ENCODE measurements at places on chromosomes 6 and 20.

DNA sequence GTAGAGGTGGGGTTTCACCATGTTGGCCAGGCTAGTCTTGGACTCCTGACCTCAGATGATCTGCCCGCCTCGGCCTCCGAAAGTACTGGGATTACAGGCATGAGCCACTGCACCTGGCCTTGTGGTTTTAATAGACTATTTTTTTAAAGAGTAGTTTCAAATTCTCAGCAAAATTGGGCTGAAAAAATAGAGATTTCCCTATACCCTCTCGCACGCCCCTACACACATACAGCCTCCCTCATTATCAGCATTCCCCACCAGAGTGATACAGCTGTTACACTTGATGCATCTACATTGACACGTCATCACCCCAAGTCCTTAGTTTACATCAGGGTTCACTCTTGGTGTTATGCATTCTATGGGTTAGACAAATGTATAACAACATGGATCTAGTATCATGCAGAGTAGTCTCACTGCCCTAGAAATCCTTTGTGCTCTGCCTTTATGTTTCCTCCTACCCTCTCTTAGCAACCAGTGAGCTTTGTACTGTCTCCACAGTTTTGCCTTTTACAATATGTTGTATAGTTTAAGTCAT is 103.6 kb downstream of the CDYL start:
- no peak for DNase-seq

GRCh38 chr6:134529305-134529704 is 211.4 kb upstream of the SGK1 start:
- DNase-seq: no peak

DNA sequence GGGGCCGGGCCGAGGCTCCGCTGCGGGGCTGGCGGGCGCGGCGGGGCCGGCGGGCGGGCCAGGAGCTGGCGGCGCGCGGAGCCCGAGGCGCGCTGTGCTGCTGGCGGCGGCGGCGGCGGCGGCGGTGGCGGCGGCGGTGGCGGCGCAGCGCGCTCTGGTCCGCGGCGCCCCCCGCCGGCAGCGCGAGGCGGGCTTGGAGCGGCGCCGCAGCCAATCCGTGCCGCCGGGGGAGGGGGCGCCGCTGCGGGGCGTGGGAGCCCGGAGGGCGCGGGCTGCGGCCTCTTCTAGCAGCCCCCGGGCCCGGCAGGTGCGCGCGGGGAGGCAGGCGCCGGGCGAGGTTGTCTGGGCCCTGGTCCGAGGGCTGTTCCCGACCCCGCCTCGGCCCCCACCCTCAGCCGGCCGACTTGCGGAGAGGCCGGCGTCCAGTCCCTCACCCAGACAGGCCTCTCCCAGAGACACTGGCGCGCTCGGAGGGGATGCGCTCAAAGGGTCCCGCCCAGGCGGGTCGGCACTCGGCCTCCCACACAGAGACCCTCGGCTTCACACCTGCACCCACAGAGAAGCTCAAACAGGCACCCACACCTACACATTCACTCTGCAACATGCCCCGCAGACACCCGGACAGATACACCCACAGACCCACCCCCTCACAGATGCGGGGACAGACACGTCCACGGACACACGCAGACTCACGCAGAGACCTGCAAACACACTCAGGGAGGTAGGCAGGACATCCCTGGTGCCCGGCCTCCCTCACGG is at the start of gene RIMS4:
TSS of gene RIMS4 (minus strand) at position 156 of the 759 bp plus-strand sequence. CDS start 275 bp downstream, outside the sequence.
- no peak for DNase-seq

DNA sequence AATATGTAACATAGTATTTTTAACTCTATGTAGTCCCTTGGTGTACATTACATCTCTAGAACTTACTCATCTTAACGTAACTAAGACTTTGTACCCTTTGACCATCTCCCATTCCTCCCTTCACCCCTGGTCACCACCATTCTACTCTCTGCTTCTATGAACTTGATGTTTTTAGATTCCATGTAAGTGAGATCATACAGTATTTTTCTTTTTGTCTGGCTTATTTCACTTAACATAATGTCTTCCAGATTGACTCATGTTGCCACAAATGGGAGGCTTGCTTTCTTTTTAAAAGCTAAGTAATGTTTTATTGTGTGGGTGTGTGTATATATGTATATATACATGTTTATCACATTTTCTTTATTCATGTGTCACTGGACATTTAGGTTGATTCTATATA is 55.8 kb downstream of the TMEM200A start:
- no peak for DNase-seq

GRCh38 chr6:166418691-166419143 is 36.0 kb upstream of the MPC1 start:
- no peak for DNase-seq

- no peak for DNase-seq
Measured at GRCh38 chr20:36468149-36469000, 72.9 kb upstream of the MYL9 start.

GRCh38 chr6:111154981-111155380 is 67.7 kb downstream of the SLC16A10 start:
- no peak for DNase-seq

- no peak for DNase-seq
Measured at GRCh38 chr20:56483970-56484369, 15.5 kb downstream of the RTF2 start.

- DNase-seq: no peak
Measured at GRCh38 chr20:47320990-47321805, 35.3 kb downstream of the ZMYND8 start.

DNA sequence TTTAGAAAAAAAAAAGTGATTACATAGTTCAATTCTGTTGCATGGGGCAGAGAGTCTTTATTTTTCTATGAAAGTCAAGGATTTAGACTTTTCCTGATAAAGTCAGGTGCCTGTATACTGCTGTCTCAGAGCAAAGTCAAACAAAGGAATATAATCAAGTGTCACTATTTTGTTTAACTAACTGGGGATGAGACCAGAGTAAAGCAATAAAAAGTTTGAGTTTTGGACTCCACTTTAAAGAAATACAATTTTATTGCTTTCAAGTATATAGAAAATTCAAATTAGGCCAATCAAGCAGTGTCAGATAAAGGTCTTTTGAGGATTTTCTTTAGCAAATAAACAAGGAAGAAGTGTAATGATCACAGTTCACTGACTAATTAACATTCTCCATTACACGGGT is 48.7 kb upstream of the MYLIP start:
- DNase-seq: no peak

- no peak for DNase-seq
Measured at GRCh38 chr6:84777888-84778287, 13.5 kb upstream of the TBX18 start.

GRCh38 chr6:151690303-151690702 is 117.2 kb upstream of the ESR1 start:
- no peak for DNase-seq

- DNase-seq: no peak
Measured at GRCh38 chr6:108465098-108465495, 95.6 kb upstream of the FOXO3 start.

- DNase-seq: no peak
Measured at GRCh38 chr20:58697867-58698703, 5.5 kb downstream of the NPEPL1 start.

DNA sequence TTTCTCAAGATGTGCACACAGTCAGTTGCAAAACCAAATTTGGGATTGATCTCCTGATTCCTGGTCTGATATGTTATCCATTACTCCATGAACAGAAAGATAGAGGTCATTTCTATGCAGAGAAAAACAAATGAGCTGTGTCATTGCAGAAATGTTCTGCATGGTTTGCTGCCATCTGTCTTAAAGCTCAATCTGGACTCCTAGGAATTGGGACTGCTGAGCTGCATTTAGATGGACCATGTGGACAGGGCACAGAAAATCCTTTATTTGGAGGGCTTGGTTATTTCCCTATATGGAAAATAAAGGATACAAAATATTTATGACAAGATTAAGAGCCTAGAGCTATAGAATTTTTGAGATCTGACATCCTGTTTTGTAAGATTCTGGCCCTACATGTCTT is 91.3 kb downstream of the ADGRB3 start:
- DNase-seq: no peak

DNA sequence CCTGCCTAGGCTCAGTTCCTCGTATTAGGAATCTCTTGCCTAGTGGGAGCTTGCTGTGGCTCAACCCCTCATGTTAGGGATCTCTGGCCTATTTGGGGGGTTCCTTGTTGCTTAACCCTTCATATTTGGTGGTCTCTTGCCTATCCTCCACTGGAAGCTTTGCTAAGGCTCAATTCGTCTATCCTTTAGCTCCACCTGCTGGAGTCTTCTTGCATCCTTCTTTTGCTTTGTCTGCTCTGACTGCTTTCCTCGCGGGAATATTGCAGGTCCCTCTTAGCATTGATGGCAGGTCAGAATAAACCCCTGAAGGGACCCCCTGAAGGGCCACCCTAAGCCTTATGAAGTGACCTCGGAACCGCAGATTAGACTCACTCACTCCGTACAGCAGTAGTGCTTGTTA is 203.0 kb upstream of the TBX18 start:
- DNase-seq: no peak

DNA sequence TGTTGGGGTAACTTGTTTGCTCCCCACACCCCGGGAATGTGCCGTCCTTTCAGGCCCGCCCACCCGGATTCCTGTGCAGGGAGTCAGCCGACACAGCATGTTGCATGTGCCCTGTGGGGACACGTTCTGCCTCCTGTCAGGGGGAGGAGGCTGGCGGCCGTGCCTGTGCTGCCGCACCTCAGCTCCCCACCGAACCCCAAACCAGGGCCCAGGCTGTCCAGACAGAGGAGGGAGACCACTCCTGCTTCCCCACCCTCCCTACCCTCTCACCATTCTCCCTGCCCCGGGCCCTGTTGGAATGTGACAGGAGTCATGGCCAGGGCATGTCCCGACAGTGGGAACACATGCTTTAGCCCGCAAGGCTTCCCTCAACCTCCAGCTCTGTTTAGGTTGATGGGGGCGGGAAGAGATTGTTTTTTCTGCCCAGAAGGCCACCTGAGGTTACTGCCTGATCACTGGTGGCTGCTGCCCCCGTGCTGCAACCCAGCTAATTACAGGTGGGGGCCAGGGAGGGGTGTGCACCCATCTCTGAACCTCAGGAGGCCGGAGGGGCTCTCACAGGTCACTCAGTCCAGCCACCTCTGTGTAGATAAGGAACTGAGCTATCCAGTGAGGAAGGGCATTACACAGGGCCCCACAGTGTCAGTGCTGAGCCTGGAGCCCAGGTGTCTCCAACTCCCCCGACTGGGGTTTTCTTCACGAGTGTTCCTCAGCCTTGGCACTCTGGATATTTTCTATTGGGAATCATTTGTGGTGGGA is 13.6 kb downstream of the LRRC73 start:
- no peak for DNase-seq

GRCh38 chr6:151901009-151901411 is 93.5 kb downstream of the ESR1 start:
- no peak for DNase-seq

DNA sequence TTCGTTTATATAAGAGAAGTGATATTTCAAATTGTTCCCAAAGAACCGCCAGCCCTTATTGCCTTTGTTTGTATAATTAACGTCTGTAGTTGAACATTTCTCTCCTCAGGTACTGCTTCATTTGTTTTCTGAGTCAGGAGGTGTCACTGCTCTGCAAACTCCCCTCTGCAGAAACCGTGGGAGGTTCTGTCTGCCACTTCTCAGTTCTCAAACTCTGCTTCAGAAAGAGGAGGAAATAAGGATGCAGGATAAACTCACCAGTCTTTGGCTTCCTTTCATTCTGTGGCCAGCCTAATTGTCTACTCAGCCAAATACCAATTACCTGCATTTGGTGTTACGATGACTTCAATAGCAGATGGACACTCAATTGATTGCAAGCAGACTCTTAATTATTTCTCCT is 149.8 kb downstream of the PAK5 start:
- no peak for DNase-seq

- no peak for DNase-seq
Measured at GRCh38 chr20:55471052-55472006, 534.0 kb downstream of the CBLN4 start.

DNA sequence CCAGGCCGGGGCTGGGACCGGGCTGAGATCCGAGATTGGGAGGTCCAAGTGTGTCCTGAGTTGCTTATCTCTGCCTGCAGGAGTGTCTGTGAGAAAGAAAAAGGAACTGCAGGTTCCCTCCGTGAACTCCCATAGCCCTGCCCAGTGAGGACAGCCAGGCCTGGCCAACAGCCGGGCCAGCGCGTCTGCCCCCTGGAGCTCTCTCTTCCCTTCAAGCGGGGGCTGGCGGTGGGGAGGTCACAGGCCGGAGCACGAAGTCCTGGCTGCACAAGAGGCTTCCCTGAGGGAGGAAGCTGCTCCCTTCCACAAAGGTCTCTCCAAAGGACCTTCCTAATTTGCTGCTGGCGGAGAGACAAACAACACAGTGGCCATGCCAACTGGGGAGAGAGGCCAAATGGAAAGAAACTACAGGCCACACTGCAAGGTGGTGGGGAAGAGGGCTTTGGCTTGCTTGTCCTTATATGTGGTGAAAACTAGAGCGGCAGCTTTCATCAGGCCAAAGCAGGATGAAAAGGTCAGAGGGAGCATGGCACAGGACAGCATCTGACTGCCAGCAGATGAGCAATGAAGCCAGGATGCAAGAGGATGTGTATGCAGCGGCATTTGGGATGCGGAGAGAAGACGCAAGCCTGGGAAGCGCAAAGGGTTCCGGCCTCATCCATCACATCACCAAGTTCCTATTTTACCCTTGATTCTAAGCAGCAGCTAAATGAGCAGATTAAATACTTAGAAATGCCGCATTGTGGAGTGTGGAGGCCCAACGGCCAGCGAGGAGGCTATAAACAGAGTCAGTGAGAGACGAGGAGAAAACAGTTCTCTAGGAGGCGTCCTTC is 260.0 kb downstream of the ERMARD start:
- DNase-seq: no peak

GRCh38 chr6:133244519-133244918 is 3.4 kb downstream of the EYA4 start:
- DNase-seq: no peak

DNA sequence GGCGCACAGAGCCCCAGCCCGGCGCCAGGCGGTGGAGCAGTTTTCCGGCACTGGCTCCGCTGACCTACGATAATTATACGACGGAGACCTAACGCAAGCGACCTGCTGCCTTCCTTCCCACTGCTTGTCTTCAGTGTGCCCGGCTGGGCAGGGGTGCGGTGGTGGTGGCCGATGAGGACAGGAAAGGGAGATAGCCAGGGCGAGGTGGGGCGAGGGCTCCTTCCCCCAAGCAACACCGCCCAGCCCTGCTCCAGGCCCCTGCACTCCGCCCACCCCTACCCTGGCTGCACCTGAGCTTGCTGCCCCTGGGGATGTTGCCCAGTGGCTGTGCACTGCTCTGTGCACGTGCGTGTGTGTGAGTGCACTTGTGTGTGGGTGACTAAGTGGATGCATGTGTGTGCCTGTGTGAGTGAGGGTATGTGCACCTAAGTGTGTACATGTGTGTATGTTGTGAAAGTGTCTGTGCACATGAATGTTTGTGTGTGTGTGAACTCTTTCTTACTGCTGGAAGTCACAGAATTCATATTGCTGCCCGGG is 42.6 kb upstream of the IRF4 start:
- DNase-seq: no peak

DNA sequence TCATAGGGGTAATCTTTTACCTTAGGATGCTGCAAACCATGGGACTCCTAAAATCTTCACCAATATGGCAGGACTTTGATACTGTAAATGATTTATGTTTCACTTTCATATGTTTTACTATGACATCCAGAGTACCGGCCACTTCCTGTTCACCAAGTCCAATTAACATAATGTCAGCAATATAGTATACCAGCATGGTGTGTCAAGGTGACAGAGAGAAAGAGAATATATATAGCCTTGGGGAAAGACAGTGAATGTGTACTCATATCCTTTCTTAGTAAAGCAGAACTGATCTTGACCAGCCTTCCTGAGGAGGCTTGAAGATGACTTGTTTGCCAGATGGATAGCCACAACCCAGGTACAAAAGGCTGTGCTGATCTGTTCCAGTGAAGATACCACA is 127.9 kb downstream of the NRN1 start:
- DNase-seq: no peak
